ENCODE measurements at places on chromosomes 5 and 9.

DNA sequence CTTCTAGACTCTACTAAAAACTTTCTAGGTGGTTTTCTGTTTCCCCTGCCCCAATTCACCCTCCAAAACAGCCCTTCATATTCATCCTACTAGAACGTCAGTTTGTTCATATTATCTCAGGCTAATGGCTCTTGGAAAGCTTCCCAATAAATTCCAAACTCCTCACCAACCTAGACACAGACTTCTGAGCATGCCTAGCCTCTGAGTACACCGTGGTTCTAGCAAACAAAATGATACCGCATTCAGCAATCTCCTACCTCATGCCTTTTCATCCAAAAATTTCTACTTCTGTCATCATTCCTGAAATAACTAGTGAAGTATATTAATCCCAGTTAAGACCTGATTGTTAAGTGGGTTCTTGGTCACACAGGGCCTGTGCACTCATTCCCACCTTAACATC, 46.5 kb upstream of the NR5A1 start:
- DNase-seq, result no peak

GRCh38 chr5:180950291-180950949, 38.2 kb upstream of the BTNL3 start:
- no peak for DNase-seq

DNA sequence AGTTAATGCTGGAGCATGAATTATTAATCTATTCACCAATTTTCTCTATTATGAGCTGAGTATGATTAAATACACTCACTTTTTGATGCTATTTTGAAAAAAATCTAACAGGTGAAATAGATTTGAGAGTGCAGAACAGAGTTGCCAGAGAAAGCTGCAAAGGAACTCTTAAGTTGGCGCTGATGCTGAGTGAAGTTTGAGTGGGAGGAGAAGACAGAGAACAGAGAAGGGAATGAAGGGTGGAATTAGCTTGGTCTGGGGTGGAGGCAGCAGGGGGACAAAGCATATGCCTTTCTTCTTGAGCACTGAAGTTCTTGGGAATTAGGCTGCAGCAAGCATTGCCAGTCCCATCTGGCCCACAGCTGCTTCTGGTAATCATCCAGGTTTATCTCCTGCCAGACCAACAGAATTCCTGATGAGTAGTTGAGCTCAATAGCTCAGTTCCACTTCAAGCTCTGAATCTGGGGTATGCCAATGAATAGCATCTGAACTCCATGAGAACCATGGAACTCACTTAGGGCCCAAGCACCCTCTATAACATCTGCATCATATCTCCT, 290.1 kb downstream of the HINT1 start:
- no peak for DNase-seq

- no peak for DNase-seq
These were observed 445.3 kb downstream of the NTRK2 start for GRCh38 chr9:85114799-85115198.

DNA sequence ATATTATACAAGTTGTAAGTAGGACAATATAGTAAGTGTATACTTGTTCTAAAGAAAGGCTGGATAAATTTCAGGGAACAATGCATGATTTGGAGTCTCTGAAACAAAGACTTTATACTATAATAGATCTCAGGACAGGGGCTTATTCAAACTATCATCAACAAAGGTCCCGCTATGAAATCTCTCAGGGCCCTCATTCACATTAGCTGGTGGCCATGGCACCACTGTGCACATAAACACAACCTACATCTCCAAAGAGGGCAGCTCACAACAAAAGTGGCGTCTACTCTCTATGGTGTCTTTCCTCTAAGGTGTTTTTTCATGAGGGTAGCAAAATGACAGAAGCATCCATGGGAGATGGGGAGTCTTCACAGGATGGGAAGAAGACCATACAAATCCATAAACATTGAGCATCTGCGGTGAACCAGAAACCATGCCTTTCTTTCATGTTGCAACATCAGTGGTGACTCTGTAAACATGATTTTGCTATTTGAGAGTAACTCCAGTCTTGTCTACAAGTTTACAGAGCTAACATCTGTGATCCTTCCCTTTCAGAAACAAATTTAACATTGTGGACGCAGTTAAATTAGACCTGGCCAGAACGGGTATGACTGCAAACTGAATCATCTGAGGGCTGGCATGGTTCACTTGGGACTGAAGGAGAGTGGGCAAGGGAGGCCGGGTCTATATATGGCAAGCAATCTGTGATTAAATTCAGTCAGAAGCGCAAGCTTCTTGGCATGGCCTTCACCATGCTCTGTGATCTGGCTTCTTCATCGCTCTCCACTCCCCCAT, 5.5 kb downstream of the TTLL11 start:
- no peak for DNase-seq

GRCh38 chr9:32877103-32877502, 93.8 kb downstream of the TMEM215 start:
- no peak for DNase-seq

GRCh38 chr9:109653470-109653869, 126.5 kb upstream of the PALM2AKAP2 start:
- DNase-seq, result no peak

DNA sequence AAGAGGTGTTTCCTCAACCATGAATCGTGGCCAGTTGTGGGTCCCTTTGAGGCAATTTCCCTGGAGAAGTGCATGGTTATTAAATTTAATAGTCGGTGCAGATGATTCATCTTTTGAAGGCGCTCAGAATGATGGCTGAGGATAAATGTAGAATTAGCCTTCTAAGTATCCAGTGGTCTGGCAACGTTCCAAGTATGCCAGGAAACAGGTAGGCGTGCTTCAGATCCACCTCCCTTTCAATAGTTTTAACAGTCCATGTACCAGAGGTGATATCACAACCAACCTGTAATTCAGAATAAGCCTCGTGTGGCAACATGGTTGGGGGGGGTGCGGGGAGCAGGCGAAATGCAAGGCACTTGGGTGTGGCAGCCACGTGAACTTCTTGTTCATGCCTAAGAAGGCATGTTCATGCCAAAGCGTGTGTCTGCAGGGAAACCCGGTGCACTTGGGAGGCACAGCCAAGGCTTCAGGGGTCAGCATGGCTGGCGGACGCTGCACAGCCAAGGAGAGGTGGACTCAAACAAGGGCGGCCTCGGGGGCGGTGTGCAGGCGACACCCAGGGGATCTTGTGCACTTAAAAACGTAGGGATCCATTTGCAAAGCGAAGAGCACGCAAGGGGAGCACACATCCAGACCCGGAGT, 5.2 kb upstream of the NKD2 start:
- DNase-seq, result peak; percentile 77

- DNase-seq, result no peak
These were observed 45.8 kb downstream of the PLPP7 start for GRCh38 chr9:131335368-131335755.

DNA sequence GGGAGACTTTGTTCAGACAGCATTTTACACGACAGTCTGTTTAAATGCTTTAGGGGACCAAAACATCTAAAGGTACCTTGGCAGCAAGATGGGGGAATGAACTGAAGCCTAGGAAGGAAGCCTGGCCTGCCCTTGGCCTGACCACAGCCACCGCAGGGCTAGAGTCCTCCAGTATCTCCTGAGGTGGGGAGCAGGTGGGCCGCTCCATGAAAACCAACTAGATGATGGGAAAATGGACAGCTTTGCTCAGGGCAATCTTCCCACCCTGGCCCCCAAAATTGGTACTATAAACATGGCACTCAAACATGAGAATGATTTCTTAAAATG, 153.3 kb downstream of the AUH start:
- no peak for DNase-seq

GRCh38 chr5:2750026-2750757, 1.3 kb downstream of the IRX2 start:
- no peak for DNase-seq

GRCh38 chr9:127567730-127568617, 44.1 kb upstream of the STXBP1 start:
- peak; percentile 27 for DNase-seq

DNA sequence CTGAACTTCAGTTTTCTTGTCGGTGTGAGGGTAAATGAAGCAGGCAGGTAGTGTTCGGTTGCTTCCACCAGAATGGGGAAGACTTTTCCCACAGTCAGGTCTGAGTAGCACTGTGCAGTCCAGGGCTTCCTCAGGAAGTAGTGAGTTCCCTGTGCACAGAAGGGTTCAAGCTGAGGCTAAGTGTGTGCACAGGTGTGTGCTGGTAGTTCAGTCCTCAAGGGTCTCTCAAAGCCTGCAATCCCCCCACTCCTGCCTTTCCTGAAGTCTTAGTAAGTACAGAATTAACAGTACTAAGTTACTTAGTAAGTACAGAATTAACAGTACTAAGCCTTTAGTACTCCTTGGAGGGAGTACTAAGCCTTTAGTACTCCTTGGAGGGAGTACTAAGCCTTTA, 1.4 kb downstream of the DAB2IP start:
- DNase-seq, result no peak

DNA sequence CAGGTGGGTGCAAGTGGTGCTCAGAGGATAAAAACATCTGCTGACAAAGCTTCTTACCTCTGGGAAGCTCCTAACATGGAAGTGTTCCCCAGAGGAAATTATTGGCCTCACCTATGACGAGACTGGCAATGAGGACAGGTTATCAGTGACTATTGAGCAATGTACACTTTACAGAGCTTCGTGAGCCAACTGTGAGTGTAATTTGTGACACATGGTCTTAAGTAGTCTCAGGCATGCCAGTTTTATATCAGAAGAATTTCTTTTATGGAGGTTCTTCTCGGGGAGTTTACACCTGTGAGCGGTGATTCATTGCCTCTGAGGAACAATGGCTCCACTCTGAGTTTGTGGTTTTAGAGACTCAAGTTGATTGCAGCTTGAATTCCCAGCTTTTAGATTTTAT, 11.3 kb downstream of the ANKDD1B start:
- DNase-seq, result no peak

DNA sequence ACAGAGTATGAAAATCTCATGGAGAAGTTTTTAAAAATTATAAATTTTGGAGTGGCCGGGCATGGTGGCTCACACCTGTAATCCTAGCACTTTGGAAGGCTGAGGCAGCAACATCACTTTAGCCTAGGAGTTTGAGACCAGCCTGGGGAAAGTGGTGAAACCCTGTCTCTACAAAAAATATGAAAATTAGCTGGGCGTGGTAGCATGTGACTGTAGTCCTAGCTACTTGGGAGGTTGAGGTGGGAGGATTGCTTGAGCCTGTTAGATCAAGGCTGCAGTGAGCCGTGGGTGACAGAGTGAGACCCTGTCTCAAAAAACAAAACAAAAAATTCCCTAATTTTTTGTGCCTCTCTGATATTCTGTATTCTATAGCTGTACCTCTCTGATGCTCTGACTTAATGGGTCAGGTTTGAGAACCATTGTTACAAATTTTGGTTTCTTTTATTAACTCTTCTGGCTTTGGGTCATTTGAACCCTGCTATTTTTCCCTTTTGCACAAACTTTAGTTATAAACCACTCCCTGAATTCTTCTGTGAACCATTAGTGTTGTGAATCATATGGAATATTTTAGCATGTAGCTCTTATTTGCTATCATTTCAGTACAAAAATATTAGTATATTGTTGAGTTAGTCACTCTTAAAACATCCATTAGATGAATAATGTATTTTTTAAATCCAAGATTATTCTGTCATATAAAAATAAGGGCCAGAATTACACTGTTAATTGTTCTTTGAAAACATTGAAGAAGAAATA, 51.0 kb downstream of the FER start:
- DNase-seq, result no peak

GRCh38 chr9:92634712-92635605, 35.0 kb downstream of the IPPK start:
- peak; percentile 80 for DNase-seq

GRCh38 chr9:105053209-105053652, 125.3 kb upstream of the ABCA1 start:
- peak; percentile 81 for DNase-seq

GRCh38 chr5:88825584-88826315, 57.2 kb downstream of the MEF2C start:
- no peak for DNase-seq

GRCh38 chr5:86536396-86536795, 81.3 kb upstream of the COX7C start:
- no peak for DNase-seq

- no peak for DNase-seq
These were observed 100.4 kb downstream of the GLDC start for GRCh38 chr9:6545017-6545691.

GRCh38 chr5:61809651-61810050, 477.6 kb downstream of the ZSWIM6 start:
- DNase-seq, result no peak

DNA sequence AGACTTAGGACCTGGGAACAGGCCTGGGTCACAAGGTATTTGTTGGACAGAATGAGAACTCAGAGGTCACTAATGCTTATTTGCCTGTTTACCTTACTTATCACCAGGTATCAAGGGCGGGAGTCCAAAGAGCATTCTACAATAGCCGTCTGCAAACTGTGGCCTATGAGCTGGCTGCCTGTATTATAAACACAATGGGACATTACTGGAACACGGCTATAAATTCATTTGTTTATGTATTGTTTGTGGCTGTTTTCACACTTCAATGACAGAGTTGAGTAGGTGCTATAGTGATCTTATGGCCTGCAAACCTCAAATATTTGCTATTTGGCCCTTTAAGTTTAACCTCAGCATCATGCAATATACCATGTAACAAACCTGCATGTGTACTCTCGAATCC, 76.6 kb upstream of the ASTN2 start:
- no peak for DNase-seq

- no peak for DNase-seq
These were observed 199.6 kb upstream of the DAB2 start for GRCh38 chr5:39624268-39624886.

- no peak for DNase-seq
These were observed 81.8 kb downstream of the CNTLN start for GRCh38 chr9:17216646-17217045.

DNA sequence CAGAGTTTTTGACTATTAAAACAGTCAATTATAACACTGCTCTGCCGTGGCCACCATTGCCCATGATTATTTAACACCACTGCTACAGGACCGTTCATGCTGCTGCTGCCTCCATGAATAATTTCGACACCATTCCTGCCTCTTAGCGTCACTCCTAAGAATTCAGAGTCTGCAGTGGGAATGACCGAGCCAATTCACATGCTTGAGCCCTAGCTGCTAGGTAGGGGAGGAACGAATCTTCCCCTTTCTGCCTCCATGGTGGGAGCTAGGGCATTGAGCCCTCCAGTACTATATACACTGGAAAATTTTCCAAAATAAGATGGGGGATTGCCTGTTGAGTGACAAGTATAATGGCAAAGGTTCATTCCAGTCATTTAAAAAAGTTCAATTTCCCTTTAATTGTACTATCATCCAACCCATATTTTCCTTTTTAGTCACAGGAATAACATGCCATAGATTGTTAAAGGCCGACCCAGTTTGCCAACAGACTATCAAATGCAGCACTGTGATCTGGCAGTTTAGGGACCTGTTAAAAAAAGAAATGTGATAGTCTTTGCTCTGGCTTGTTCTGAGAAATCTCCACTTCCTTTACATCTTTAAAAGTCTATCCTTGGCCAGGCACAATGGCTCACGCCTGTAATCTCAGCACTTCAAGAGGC, 13.5 kb upstream of the B4GALT1 start:
- no peak for DNase-seq

DNA sequence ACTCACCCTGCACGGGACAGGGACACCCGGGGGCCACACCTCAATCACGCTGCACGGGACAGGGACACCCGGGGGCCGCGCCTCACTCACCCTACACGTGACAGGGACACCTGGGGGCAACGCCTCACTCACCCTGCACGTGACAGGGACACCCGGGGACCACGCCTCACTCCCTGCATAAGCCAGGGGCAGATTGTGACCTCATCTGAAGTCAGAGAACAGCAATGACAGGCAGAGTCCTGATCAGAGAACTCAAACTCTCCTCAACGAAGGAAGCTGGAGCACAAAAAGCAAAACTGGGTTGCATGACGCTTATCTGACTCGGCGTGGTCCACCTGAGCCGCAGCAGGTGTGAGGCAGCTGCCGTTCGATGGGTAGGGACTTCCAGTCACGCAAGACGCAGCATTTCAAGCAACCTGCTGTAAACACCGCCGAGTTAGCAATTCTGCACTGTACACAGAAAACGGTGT, 3.2 kb downstream of the TERT start:
- no peak for DNase-seq

All from activated CD8-positive, alpha-beta T cell treated with anti-CD3 and anti-CD28 coated beads for 36 hours (primary cell).